Kidney (tissue), 22 donors: ENCODE measurements at places on chromosomes 7 and 10. TPM values are rescaled to one million over a fixed set of nuclear protein-coding genes. Genes with fewer than 3 reads are reported as not detected.
A peak's percentile ranks its signal among the peaks of the same experiment; 100 is the strongest.

The PCLO gene
- 4.0 TPM for polyA plus RNA-seq

The STK31 gene
- polyA plus RNA-seq, result 0.15 TPM

The FAM25A gene
- polyA plus RNA-seq, result not detected

The ZEB1 gene
- 5.5 TPM for polyA plus RNA-seq

The SUV39H2 gene
- 3.8 TPM for polyA plus RNA-seq

The TMEM72 gene
- 127 TPM for polyA plus RNA-seq

The GPR26 gene
- polyA plus RNA-seq, result not detected

The PON1 gene
- polyA plus RNA-seq, result 0.28 TPM

The SBDS gene
- polyA plus RNA-seq, result 113 TPM

The SLC4A2 gene
- polyA plus RNA-seq, result 150 TPM

DNA sequence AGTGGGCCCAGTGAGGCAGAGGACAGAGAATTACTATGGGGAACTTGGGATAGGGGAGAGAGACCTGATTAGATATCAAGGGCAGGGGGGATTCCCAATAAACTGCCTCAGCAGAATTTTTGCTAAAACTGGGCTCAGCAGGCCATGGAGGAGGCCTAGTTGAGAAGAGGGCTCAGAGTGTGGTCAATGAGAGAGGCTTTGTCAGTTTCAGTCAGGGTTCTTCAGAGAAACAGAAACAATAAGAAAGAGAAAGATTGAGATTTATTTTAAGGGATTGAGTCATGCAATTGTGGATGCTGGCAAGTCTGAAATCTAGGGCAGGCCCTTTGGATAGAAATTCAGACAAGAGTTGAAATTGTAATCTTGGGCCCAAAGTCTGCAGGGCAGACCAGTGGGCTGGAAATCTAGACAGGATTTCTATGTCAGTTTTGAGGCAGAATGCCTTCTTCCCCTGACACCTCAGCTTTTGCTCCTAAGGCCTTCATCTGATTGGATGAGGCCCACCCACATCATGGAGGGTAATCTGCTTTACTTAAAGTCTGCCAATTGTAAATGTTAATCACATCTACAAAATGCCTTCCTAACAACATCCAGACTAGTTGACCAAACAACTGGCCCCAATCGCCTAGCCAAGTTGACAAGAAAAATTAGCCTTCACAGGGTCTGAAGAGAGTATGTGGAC, 33.5 kb upstream of the CCSER2 start:
- DNase-seq, result no peak

DNA sequence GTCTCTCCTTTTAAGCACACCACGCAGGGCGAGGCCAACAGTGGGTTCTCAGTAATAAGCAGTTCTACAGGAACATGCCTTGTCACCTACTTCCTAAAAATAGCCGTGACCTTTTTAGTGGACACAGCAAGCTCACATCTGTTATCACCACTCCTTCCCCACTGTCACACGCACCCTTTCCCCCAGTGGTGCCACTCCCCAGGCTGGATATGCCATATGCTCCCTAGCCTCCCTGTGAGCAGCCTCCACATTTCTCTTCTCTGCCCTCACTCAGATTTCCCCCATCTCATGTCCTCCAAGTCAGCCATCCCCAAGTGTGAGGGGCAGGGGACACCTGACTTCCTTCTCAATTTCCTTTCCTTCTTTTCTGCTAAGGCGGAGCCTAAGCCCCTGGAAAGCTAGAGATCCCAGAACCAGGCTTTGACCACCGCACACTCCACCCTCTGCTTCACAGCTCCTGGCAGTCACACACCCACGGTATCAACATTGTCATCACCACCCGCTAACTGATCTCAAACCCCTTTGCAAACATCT, 3.7 kb downstream of the ANXA11 start:
- DNase-seq, result no peak

DNA sequence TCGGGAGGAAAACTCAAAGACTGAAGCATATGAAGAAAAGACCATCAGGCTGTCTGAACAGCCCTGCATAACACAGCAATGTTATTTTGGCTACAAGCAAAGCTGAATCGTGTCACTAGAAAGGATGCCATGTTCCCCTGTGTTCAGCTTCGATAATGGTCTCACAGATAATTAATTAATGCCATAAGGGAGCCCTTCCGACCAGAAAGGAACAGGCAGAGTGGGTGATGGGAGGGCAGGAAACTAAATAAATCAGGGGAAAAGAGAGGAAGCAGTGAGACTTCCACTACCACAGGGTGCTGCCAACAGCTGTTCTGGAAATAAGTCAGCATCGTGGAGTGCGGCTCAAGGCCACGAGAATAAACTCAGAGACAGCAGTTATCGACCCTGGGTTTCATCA, 3.2 kb downstream of the PTPRN2 start:
- no peak for DNase-seq

DNA sequence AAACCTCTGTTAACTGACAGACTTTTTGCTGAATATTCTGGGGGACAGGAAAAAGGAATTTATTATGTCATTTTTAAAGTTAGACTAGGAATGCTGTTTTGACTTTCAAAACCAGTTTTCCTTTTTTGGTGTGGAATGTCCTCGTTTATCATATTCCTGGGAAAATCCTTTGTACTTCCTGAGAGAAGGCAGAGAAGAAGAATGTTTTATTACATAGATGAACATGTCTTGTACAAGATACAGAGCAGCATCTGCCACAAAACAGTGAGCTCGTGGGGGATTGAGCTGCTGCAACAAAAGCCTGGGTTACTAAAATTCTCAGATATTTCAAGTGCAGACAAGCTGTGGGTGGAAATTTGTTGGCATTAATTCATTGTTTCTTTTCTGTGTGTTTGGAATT, 20.2 kb downstream of the MCU start:
- no peak for DNase-seq

GRCh38 chr7:139823959-139824521, 5.0 kb upstream of the TBXAS1 start:
- peak; percentile 63 for DNase-seq

- no peak for DNase-seq
Measured at GRCh38 chr10:30172091-30172490, 112.7 kb upstream of the JCAD start.

- no peak for DNase-seq
Measured at GRCh38 chr10:74750848-74751274, 75.5 kb upstream of the KAT6B start.

GRCh38 chr10:3763852-3764625, 21.0 kb downstream of the KLF6 start:
- DNase-seq, result no peak

DNA sequence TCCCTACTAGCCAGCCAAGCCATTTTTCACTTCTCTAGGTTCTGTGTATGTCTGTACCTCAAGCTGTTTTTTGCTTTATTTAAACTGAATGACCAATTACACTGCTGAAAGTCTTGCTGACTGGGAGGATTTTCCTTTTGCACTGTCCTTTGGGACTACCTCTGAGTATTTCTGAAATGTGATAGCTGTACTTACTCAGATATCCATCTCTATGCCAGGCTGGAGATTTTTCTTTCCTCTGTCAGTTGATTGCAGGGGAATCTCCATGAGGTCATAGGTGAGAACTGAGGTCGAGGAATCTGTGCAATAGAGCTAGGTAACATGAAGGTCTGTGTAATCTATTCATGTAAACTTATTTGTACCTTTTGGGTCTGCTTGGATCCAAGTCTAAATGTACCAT, 38.9 kb upstream of the ANKRD1 start:
- no peak for DNase-seq

GRCh38 chr10:123599366-123599849, 66.7 kb upstream of the GPR26 start:
- no peak for DNase-seq

- peak; percentile 74 for DNase-seq
Measured at GRCh38 chr10:4663162-4663992, 162.6 kb upstream of the AKR1E2 start.

DNA sequence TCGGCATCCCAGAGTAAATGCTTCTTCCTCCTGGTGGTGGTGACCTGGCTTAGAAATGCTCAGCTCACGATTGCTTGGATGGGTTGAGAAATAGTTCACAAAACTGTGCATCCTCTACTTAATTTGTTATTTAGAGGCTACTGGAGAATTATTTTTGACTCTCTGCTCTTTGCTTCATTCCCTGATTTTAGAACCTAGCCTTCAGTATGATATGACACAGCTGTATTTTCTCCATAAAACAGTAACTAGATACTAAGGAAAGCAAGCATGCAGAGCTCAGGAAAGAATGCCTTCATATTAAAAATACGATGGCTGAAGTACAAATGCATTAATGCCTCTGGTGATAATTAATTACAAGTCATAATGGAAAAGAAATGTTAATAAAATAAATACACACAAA, 602.0 kb upstream of the COBL start:
- DNase-seq, result no peak

- DNase-seq, result no peak
Measured at GRCh38 chr7:155371331-155371883, 73.7 kb downstream of the INSIG1 start.

DNA sequence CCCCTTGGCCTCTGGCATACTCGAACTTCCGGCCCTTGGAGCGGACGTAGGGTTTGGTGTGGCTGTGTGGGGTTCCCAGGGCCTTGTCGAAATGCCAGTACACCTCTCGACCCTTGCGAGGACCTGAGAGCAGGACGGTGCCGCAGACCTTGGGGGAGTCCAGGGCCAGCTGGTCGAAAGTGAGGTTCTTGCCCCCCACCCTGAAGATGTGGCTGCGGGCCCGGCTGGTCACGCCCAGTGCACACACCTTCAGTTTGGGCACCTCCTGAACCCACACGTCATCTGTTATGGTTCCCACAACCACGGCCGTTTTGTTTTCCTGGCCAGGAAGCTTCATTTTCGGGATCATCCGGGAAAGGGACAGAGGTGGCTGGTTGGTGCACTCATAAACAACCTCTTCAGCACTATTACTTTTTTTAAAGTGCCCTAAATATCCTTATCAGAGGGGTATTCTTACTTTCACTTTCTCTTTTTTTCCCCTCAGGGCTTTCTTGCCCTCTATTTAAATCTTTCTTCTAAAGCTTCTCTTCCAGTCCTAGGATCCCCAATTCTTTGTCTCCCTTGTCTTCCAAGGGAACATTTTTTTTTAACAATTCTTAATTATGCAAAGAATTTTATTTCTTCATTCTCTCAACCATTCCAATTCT, 44.9 kb upstream of the FAM3C start:
- peak; percentile 72 for DNase-seq

DNA sequence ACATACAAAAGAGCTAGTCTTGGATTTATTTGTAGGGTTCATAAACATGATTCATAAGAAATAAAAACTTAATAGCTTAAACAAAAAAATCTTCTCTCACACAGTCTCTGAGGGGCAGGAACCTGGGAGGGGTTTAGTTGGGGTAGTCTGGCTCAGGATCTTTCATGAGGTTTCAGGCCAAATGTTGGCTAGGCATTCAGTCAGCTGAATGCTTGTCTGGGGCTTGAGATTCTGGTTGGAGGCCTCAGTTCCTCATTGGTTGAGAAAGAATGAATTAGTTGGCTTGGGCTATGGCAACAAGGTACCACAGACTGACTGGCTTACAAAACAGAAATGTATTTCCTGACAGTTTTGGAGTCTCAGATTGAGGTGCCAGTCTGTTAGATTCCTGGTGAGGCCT, 74.3 kb downstream of the ANKRD7 start:
- no peak for DNase-seq

- no peak for DNase-seq
Measured at GRCh38 chr10:63703740-63704345, 182.6 kb downstream of the REEP3 start.

DNA sequence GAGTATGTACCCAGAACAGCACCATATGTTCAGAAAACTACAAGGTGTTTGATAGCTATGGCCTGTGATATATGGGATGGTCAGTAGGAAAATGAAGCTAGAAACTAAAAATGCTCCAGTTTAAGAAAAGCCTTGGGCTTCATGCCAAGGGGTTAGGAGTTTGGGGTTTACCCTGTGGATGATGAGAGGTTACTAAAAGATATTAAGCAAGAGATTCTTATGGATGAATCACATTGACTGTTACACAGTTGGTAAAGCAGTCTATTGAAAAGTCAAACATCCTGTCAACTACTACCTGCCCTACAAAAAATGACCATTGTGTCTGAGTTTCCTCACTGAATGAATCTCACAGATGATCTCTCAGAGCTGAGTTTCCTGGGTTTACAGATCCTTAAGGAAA, 166.2 kb upstream of the INHBA start:
- DNase-seq, result no peak

DNA sequence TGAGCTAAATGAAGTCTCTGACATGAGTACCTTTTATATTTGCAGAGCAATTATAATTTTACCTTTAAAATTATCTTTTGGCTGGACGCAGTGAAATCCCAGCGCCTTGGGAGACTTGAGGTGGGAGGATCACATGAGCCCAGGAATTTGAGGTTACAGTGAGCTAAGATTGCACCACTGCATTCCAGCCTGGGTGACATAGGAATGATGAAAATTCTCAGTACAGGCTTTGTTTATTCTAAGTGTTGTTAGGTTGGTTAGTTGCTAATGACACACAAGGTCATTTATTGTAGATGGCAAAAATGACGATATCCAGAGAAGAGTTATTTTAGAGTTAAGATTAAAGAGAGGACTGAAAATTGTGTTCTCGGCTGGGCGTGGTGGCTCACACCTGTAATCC, 87.6 kb downstream of the XRCC2 start:
- DNase-seq, result no peak

- no peak for DNase-seq
Measured at GRCh38 chr7:129494041-129494440, 8.3 kb upstream of the SMKR1 start.

- DNase-seq, result no peak
Measured at GRCh38 chr10:4810092-4810491, 15.9 kb upstream of the AKR1E2 start.

DNA sequence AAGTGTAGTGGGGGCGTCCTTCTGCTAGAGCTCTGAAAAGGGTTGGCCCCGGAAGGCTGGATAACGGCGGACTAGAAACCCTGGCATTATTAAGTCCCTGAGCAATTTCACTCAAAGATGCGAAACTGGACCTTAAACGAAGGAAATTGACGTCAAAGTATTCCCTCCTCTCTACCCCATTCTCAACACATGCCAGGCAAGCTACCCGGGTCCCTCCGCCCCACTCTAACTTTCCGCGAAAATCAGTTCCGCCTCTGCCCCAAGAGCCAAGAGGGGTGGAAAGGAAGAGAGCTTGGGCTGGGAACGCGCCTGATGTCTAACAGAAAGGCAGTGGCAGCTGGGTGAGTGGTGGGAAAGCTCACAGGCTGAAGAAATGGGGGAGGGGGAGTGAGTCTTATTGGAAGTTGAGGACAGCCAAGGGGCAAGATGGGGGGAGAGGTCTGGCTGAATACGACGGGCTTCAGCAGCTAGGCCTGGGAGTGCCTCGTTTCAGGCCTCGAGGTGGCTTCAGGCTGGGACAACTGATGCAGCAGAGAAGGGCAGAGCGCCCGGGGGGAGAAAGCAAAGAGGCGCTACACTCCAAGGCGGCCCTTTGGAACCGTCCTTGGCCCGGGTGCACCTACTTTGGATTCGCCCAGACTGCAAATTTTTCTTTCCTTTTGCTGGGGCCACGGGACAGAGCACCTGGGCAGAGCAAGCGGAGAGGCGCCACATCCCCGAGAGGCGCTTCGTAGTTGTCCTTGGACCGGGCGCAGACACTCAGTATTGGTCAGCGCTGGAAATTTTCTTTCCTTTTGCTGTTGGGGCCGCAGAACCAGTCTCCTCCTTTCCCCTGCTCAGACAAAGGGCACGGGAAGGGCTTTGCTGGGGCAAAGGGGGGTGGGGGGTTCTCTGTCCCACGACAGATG, 2.0 kb upstream of the FEZF1 start:
- DNase-seq, result peak; percentile 24
